ENCODE measurements at places on chromosomes 16 and 17.

DNA sequence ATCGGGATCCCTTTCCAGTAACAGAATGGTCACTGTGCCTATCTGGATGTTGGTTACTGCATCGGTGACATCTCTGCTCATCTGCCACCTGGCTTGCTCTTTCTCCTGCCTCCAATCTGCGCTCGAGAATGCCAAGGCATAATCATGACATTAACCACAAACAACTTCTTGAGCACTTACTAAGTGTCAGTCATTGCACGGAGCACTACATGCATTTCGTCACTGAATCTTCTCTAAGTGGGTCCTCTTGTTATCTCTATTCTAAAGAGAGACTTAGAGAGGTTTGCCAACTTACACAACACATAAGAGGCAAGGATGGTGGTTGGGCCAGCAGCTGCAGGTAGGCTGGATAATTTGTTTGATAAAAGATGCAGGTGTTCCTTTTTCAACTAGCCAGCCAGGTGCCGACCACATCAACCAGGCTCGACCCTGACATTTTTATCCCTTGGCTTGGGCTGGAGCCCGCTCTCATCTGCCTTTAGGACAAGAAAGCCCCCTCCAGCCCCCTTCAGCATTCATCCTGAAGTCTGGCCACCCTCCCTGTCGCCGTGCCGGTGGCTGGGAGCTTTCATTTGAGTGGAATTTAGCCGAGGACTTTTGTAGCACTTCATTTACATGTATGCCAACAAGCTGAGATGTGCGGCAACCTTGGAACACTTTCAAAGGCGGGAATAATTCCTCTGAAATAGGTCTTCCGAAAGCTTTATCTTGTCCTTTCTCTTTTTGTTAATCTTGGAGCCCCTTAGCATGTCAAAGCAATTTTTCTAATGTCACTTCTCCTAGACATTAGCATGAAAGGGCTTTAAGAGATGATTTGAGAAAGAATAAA lies 89.3 kb upstream of the NKD1 start:
- DNase-seq: no peak

- DNase-seq: no peak
These were observed 67.9 kb downstream of the ZZEF1 start for GRCh38 chr17:4074831-4075495.

DNA sequence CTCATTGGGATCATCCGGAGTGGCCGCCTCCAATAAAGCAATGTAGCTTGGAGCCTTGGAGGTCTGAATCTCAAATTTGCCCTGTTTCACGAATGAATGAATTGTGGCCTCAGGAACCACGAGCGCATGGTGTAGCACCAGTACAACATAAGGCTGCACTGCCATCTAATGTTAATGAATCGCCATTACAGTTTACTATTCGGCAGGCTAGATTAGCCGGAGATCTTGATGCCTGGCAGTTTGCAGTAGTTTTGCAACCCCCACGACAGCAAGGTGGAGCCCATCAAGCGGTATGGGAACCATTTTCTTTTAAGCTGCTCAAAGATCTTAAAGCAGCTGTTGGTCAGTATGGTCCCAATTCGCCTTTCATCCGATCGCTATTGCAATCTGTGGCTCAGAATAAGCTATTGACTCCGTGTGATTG lies 18.8 kb downstream of the ALOX15B start:
- DNase-seq: no peak

DNA sequence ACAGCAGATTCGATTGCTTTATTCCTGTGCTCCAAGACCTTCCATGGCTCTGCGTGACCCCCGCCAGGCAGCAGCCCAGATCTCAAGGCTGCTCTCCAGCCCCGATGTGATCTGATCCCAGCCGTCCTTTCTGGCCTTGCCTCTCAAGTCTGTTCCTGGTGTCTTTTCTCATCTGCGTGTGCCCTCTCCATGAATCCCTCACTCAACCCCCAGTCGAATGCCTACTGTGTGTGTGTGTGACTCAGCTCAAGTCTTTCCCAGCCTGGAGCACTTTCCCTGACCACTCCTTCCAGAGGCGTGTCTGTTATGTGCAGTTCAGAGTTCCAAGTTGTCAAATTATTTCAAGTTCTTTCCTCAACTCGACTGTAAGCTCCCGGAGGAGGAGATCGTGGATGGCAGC lies 64.0 kb downstream of the MRM1 start:
- DNase-seq: no peak

DNA sequence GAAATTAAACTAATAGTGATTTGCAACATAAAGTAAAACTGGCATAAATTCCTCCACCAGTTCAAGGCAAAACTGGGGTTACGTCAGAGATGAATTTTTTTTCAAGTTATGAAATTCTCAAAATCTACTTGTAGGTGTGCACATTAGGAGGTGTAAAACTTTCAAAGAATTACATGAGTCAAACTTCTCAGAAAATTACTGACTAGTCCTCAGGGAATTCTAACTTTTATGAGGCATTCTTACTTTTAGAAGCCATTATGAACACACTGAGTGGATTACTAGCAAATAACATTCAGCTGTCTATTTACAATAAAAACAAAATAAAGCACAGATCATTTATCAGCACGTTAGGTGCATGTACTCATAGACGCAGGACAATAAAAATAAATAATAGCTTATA lies 348.7 kb downstream of the CDH11 start:
- DNase-seq: no peak

DNA sequence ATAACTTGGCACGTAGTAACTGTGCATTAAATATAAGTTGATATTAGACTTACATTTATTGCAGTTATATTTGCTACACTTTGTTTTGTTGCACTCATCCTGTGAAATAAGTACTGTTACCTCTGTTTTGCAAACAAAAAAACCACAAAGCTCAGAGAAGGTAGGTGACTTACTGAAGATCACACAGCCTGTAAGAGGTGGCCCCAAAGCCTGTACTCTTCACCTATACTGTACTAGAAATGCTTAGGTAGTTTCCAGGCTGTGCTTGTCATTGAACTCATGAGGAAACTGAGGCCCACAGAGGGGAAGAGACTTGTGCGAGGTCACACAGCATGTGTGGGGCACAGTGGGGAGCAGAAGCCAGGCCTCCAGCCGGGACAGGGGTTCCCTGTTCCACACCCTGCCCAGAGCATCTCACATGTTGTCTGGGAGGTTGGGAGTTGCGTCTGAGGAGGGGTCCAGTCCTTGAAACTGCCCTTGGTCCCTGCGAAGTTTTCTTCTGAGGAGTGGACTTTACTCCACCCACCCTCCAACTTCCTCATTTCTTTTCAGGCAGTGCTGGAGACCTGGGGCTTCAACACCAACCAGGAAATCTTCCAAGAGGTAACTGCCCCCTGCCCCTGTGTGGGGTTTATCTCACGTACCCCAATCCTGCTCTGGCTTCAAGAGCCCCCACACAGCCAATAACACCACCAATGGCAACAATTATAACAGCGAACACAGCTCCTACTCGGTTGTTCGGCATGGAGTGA lies 13.0 kb downstream of the CETP start:
- no peak for DNase-seq

- DNase-seq: no peak
These were observed 51.5 kb downstream of the SHISA6 start for GRCh38 chr17:11292491-11292890.

- no peak for DNase-seq
These were observed 90.6 kb upstream of the LHX1 start for GRCh38 chr17:36846410-36847292.

- peak; percentile 60 for DNase-seq
These were observed 13.3 kb downstream of the JUP start for GRCh38 chr17:41773190-41773588.

DNA sequence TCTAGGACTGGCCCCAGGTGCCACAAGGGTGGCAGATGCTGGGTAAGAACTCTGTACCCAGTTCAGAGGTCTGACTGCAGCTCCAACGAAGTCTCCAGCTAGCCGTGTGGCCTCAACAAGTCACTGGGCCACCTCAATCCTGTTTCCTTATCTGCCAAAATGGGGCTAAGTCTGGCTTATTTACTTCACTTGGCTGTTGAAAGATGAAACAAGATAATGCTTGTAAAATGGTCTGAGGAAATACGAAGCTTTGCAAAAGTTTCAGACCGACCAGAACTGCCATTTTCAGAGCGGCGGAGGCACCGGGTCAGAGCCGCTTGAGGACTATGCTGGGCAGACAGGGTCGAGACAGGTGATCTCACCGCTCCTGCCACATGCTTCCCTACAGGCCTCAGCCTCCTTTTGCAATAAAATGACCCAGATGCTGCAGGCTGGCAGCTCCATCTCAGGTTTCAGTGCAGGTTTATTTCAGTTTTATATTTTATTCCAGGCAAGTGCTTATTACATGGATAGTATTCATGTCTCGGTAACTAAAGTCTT lies 17.2 kb downstream of the MNT start:
- DNase-seq: no peak

DNA sequence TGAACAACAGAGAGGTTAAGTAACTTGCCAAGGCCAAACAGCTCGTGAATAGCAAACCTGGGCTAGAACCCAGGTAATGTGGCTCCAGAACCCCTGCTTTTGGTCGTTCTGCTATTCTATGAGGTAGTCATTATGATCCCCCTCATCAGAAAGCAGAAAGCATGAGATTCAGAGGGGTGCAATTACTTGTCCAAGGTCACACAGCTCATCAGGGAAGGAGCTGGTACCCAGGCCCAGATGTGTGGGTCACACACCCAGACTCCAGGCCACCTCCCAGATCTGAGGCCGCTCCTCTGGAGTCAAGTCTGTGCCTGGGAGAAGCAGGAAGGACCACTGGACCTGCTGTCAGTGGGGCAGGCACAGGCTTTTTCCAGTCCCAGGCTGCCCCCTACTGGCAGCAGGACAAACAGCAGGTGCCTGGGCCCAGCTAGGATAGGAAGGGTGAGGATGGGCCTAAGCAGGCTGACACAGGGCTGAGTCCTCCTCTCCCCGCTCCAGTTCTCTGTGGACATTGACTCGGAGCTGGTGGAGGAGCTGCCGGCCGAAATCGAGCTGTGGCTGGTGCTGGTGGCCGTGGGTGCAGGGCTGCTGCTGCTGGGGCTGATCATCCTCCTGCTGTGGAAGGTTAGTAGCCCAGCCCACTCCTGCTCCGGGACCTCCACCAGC lies 7.8 kb upstream of the PDK2 start:
- peak; percentile 78 for DNase-seq

DNA sequence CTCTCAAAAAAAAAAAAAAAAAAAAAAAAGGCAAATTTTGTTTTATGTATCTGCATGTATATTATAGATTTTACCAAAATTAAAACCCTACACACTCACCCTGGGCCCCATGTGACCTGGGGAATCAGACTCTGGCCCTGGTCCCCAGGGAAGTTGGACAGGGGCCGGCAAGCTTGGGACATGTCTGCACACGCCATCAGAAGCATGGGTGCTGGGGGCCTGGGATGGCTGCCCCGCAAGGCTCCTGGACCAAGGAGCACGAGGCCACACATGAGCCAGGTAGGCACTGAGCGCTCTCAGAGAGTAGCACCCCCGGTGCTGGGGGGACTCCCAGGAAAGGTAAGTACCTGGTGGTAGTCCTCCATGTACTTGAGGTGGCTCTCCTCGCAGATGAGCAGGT lies 39.6 kb downstream of the PPL start:
- no peak for DNase-seq

DNA sequence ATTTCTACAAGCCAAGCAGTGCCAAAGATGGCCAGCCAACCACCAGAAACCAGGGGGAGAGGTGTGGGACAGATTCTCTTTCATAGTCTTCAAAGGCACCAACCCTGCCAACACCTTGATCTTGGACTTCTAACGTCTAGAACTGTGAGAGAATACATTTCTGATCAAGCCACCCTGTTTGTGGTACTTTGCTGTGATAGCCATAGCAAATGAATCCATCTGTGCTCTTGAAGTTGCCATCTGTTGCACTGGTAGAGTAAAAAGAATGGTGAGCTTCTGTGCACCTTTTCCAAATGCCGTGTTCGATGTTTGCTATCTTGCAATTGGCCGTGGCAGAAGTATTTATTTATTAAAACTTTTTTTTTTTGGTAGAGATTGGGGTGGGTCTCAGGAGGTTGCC lies 16.7 kb upstream of the ADGRG1 start:
- DNase-seq: no peak

DNA sequence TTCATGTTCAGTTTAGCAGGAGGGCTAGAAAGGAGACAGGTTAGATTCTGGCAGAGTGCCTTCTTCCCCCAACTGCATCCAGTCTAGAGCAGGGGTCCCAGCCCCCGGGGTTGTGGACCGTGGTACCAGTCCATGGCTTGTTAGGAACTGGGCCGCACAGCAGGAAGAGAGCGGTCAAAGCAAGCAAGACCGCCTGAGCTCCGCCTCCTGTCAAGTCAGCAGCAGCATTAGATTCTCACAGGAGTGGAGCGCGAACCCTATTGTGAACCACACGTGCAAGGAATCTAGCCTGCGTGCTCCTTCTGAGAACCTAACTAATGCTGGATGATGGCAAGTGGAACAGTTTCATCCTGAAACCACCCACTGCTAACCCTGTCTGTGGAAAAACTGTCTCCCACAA lies 95.0 kb downstream of the HIC1 start:
- no peak for DNase-seq

- peak; percentile 31 for DNase-seq
These were observed at the start of gene BRICD5 for GRCh38 chr16:2210386-2211365. Gene BRICD5 (minus strand): TSS chr16:2210863. CDS start chr16:2210833, 30 bp downstream.

DNA sequence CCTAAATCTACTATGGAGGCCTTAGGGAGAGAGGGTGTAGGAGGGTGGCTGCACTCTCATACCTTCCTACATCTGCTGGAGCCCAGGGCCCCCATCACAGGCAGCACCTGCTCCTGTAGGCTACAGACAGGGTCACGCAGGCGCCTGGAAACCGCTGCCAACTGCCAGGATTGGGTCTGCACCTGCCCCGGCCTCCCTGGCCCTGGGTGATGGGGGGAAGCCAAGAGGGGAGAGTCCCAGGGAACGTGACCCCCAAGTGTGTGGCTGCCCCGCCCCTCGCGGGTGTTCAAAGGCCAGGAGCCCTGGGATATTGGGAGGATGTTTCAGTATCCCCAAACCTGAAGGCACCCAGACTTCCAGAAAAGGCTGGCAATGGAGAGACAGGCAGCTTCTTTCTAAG lies 5.6 kb upstream of the TEX19 start:
- DNase-seq: no peak

GRCh38 chr17:78868391-78868790 lies 27.8 kb upstream of the USP36 start:
- no peak for DNase-seq

- peak; percentile 78 for DNase-seq
These were observed 11.2 kb downstream of the PIEZO1 start for GRCh38 chr16:88773812-88774291.

DNA sequence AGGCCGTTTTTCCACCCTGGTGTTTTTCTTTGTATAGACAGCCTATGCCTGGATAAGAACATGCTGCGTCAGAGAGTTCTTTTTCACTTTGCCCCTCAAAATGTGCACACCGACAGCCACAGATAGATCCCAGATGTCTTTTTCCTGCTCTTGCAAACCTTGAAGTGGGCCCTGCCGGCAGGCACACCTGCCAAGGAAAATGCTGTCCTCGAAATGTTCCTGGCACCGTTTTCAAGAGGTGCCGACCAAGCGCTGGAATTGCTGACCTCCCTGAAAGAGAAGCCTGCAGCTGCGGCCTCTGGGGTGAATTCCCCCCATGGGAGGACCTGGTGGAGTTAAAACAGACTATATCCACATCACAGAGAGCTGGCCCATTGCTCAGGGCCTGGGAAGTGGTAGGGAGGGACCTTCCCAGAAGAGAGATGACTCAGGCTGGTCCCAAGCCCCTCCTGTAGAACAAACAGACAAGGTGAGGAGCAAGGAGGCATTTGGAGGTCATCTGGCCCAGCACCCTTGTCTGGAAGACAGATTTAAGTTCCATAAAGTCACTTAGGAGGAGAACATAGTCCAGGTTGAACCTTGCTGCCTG lies 668.1 kb downstream of the MAF start:
- DNase-seq: peak; percentile 55
